ENCODE measurements at places on chromosomes 1 and 21.

DNA sequence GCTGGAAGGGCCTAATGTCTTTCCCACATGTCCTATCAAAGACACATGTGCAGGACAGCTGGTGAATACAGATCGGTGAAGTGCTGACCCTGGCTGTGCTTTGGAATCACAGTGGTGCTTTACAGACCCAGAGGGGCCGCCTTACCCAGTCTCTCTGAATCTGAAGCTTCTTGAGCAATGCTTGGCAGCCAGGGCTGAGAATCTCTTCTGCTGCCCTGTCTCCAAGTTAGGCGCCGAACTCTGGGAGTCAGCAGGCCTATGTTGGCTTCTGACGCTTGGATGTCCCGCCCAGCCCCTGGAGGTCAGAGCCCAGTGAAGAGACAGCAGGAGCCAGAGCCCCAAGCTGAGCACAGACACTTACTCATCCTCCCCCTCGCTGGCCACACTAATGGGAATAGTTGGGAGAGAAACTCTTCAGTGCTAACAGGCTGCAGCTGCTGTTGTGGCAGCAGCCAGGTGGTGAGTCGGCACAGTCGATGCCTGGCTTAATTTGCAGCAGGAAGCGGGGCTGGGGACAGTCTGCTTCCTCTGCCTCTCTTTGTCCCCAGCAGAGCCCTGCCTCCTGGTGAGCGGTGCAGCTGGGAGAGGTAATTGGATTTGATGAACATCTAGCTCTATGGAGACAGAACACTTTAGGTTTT is 68.1 kb downstream of the URB2 start:
- DNase-seq: peak; percentile 29

GRCh38 chr1:110337704-110338308 is 1.4 kb upstream of the RBM15 start:
- DNase-seq: no peak

GRCh38 chr1:115727706-115728249 is 40.7 kb downstream of the CASQ2 start:
- DNase-seq: no peak

DNA sequence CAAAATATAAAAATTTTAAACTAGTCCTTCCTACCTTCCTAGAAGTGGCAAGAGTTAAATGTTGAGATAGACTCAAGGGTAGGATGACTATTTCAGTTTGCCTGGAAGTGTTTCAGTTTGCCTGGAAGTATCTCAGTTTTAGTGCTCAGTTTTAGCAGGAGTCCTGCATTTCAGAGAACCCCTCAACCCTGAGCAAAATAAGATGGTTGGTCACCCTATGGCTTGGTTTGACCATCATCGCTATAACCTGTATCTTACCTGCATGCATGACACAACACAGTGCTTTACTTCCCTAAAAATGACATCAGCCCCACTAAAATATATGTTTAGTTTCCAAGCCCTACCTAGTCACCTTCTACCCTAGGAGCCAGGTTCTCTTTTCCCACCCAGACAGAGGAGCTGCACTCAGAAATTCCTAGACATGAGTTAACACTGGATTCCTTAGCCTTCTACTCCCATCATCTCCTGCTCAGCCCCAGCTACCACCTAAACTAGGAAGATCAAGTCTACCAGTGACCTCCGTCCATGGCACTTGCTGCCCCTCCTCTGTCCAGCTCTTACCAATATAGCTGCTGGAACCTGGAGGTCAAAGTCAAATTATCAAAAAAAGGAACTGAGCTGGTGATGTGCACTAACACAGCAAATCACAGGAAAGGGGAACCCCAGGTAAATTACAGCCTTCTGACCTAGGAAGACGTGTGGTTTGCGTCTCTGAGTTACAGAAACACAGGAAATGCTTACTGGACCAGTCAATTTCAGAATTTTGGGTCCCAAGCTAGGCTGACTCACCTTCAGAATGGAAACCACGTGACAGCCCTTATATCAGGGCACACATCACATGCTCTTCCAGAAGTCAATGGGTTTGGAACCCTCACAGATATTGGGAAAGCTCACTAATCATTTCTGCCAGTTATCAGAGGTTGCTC is 2.2 kb upstream of the G0S2 start:
- DNase-seq: no peak

GRCh38 chr21:37886120-37886519 is 30.1 kb downstream of the KCNJ6 start:
- no peak for DNase-seq

GRCh38 chr1:7405844-7406500 is 365.1 kb upstream of the VAMP3 start:
- no peak for DNase-seq

DNA sequence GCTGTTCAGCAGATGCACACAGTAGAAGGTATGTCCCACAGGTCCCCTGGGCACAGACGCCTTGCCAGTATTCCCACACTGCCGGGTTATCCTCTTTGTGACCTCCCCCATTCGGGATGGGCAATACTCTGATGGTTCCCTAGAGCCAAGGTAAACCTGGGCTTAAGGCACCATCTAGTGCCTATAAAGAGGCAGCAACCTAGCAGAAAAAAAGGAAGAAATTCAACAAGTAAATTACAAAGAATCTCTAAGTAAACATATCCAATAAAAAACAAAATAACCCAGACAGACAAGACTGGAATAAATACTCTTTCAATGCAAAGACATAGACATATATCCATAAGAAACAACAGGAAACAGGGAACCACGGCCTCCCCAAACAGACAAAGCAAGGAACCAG is 39.4 kb downstream of the HSF2BP start:
- DNase-seq: no peak

- DNase-seq: no peak
These were observed 104.9 kb upstream of the TNR start for GRCh38 chr1:175848329-175848728.

GRCh38 chr1:179598631-179599030 is 7.0 kb downstream of the TDRD5 start:
- DNase-seq: no peak

DNA sequence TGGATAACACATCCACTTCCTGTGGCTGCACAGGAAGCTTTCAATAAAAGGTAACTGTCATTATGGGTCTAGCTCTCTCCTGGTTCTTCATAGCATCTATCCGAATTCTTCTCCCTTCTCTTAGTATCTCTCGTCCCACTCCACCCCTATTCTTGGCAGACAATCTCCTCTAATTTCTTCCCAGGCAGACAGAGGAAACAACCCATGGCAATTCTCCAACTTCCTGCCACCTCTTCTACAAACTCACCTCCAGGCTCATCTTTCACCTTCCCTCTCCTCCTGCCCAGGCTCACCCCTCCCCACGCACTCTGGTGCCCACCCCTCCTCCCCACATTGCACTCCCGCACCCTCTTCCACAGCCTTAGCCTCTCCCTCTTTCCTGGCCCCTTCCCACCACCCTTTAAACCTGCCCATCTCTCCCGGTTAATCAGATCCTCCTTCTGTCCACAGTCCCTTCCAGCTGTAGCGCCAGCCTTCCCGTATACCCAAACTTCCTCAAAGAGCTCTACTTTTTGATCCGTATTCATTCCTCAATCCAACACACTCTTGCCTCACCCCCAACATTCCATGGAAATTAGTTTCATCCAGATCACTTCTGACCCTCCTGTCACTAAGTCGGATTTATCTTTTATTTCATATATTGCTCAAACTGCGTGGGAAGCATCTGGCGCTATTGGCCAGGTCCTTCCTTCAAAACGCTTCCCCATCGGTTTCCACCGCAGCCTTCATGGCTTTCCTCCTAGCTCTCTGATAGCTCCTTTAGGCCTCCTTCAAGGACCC is 25.9 kb downstream of the SHISA4 start:
- no peak for DNase-seq

DNA sequence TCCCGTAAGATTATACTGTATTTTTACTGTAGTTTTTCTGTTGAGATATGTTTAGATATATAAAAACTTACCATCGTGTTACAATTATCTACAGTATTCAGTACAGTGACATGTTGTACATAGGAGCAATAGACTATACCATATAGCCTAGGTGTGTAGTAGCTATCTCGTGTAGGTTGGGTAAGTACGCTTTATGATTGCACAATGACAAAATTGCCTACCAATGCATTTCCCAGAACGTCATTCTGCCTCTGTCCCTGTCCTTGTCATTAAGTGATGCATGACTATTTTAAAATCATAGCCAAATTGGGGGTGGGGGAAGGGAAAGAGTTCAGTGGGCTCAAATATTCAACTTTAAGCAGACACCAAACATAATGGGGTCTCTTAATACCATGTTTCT is 233.8 kb upstream of the TMEM51 start:
- DNase-seq: no peak

DNA sequence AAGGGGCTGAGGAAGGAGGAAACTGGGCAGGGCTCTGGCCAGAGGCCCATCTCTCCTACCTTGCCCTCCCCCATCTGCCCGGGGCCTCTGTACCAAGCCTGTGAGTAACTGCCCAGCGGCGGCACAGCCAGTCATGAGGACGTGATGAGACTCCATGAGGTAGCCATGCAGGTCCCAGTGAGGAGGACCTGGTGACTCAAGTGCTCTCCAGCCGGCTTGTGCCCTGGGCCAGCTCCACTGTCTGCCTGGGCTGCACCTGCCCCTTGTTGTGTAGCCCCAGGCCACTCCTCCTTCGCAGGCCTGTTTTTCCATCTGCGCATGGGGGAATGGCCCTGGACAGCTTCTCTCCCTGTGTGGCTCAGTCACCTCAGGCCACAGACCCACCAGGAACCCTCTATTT is 42.0 kb upstream of the PADI1 start:
- DNase-seq: no peak

DNA sequence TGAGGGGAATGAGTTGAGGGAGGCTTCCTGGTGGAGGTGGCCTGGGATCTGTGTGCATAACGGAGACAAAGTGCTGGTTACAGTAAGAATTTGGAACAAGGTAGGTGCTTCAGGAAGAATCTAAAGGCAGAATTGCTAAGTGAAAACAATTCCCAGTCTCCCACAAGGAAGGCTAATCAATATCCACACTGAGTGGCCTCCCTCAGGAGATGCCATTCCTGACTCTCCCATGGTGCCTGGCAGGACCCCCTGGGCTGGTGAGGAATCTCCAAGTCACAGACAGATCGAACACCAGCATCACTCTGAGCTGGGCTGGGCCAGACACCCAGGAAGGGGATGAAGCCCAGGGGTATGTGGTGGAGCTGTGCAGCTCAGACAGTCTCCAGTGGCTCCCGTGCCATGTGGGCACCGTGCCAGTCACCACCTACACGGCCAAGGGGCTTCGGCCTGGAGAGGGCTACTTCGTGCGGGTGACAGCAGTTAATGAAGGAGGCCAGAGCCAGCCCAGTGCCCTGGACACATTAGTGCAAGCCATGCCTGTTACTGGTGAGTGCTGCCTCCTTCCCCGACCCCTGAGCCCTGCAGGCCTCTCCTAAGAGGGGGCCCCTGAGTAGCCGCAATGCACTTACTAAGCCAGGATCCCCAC is 30.7 kb downstream of the IGFN1 start:
- no peak for DNase-seq

GRCh38 chr1:16980473-16981268 is at the start of gene MFAP2:
Gene MFAP2 (minus strand): TSS chr1:16980620. CDS start chr1:16978273, 2,347 bp downstream.
- no peak for DNase-seq

- DNase-seq: no peak
These were observed 236.8 kb downstream of the PAPPA2 start for GRCh38 chr1:176699821-176700220.

DNA sequence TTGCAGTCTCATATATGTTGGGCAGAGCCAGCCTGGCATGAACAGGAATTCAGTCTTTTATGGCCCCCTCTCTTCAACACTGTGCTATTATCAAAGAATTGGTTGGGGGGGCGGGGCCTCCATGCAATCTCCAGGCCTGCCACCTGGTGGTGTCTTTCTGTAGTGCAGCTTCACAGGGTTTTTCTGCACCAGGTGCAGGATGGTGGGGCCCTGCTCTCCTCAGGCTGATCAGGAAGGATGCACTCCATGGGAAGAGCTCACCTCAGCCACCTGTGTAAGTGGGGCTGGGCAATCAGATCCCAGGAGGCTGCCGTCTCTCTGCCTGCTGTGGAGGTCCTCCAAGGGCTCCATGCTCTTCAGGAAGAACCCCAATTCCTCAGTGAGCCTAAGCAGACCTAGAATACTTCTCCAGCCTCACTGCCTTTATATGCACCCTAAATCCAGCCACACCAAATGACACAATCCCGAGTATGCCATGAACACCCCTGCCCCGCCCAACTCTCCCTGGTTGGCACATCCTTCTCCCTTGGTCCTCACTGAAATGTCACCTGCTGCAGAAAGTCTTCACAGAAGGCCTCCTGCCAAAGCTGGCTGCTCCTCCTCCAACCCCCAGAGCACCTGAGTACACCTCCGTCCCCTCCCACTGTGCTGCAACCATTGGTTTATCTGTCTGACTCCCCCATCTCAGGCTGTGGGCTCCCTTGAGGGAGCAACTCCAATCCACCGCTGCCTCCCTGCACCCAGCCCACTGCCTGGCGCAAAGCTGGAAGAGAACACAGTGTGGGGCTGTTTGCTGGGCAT is 16.5 kb downstream of the STK40 start:
- DNase-seq: no peak

- DNase-seq: no peak
These were observed 48.1 kb downstream of the MAP3K21 start for GRCh38 chr1:233375653-233376052.

DNA sequence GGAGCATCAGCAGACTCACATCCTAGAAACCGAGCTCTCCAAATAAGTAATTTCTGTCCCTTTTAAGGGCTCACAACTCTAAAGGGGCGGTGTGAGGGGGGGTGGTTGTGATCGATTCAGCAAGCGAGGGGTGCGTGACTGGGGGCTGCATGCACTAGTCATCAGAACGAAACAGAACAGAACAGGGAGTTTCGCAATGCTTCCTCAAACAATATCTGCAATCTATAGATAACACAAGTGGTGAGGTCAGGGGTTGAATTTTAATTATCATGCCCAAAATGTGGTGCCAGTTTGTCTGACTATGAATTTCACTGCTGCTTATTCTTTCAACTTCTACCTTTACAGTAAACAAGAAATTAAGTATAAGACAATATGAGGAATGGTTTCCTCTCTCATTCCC is 1003.0 kb upstream of the NCAM2 start:
- no peak for DNase-seq

GRCh38 chr21:45084881-45085536 is 10.6 kb downstream of the ADARB1 start:
- no peak for DNase-seq

GRCh38 chr1:1294250-1294890 is 13.4 kb downstream of the ACAP3 start:
- no peak for DNase-seq

DNA sequence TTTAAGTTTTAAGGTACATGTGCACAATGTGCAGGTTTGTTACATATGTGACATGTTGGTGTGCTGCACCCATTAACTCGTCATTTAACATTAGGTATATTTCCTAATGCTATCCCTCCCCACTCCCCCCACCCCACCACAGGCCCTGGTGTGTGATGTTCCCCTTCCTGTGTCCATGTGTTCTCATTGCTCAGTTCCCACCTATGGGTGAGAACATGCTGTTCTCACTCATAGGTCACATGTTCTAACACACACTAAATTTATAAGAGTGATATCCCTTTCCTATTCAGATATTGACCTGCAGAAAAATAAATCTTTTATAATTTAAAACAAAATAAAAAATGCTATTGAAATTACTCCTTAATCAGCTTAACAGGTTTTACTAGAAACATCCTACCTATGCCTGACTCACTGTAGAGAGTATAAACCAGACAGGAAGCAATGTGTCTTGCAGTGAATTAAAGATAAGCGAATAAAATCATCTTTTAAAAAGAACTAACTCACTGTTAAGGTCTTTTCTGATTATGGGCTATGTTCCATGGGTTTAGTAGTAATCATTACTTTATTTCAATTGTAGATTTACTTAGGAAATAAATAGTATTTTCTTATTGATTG is 82.0 kb upstream of the DPH5 start:
- no peak for DNase-seq

All from left renal pelvis (tissue), 4 donors.